CD4-positive, alpha-beta memory T cell (primary cell): ENCODE measurements at places on chromosomes 12 and 14. TPM values are rescaled to one million over a fixed set of nuclear protein-coding genes. Genes with fewer than 3 reads are reported as not detected.

The POTEG gene
- total RNA-seq, result not detected

The PPP1R36 gene
- not detected for total RNA-seq

- no peaks in the 10 kb centered on the region for H3K27me3 ChIP-seq
- no peak overlapping the region for H3K27ac ChIP-seq
- H3K4me3 ChIP-seq, result no peak overlapping the region
These were observed 14.2 kb downstream of the ZNF641 start for GRCh38 chr12:48336564-48336963.

DNA sequence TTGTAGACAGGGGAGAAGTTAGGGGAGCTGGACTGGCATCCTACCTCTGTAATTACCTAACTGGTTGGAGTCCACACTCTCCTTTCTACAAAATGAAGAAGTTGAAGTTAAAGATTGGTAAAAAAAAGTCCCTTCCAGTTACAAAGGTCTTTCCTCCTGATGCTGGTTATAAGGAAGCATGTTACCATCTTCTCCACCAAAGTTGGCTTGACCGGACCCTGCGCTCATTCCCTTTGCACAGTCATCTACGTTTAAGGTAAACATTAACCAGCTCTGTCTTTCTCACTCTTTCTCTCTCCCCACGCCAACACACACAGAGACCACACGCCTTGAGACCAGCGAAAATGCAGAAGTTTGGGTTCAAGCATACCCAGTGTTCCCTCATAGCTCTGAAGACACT is 11.9 kb downstream of the FBLN5 start:
- H3K27me3 ChIP-seq, result no peaks in the 10 kb centered on the region
- no peak overlapping the region for H3K27ac ChIP-seq
- H3K36me3 ChIP-seq, result no peaks in the 10 kb centered on the region
- no peak for DNase-seq
- H3K4me3 ChIP-seq, result no peak overlapping the region
- no peaks in the 10 kb centered on the region for H3K4me1 ChIP-seq

DNA sequence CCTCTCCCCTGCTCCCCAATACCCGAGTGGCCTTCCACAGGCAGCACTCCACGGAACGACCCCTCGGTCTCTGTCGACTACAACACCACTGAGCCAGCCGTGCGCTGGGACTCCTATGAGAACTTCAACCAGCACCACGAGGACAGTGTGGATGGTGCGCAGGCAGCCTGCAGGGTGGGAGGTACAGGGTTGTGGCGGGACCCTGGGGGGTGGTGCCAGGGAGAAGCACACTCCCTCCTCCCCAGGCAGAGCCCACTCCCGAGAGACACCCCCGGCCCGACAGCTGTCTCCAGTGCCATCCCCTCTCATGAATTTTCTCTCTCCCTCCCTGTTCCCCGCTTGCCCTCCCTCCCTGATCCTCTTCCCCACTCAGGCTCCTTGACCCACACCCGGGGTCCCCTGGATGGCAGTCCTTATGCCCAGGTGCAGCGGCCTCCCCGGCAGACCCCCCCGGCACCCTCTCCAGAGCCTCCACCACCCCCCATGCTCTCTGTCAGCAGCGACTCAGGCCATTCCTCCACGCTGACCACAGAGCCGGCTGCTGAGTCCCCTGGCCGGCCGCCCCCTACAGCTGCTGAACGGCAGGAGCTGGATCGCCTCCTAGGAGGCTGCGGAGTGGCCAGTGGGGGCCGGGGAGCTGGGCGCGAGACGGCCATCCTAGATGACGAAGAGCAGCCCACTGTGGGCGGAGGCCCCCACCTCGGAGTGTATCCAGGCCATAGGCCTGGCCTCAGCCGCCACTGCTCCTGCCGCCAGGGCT is 9.0 kb downstream of the TNS2 start:
- H3K36me3 ChIP-seq, result no peaks in the 10 kb centered on the region
- peaks cover 2% of the 10 kb centered on the region for H3K4me1 ChIP-seq
- H3K27ac ChIP-seq, result no peak overlapping the region
- no peak overlapping the region for H3K4me3 ChIP-seq
- DNase-seq, result no peak
